CD4-positive, alpha-beta T cell treated with Interleukin-4 for 1 hour (primary cell): ENCODE measurements at places on chromosomes 16 and 17.

- peak; percentile 32 for DNase-seq
These were observed 23.3 kb downstream of the CEP295NL start for GRCh38 chr17:78879635-78880186.

GRCh38 chr17:56824503-56824902 is 9.2 kb downstream of the C17orf67 start:
- DNase-seq = no peak

- no peak for DNase-seq
These were observed 181.9 kb downstream of the MSI2 start for GRCh38 chr17:57438066-57438731.

- no peak for DNase-seq
These were observed 996 bp downstream of the SLC25A10 start for GRCh38 chr17:81713004-81713555.
